ENCODE measurements at places on chromosomes 13 and 19. TPM values are rescaled to one million over a fixed set of nuclear protein-coding genes. Genes with fewer than 3 reads are reported as not detected.

TPTE2 gene
- not detected for total RNA-seq

IGSF23 gene
- total RNA-seq = 0.33 TPM

ZGLP1 gene
- 0.66 TPM for total RNA-seq

SIX5 gene
- 11.6 TPM for total RNA-seq

TJP3 gene
- total RNA-seq = not detected

SSC5D gene
- total RNA-seq = 19.3 TPM

KLF5 gene
- 0.83 TPM for total RNA-seq

CEACAM20 gene
- not detected for total RNA-seq

ATP4A gene
- total RNA-seq = not detected

FREM2 gene
- total RNA-seq = under 0.01 TPM

NDFIP2 gene
- 35.2 TPM for total RNA-seq

BORA gene
- total RNA-seq = 4.8 TPM

MYH14 gene
- total RNA-seq = not detected

GPR4 gene
- total RNA-seq = not detected

ZNF625 gene
- 7.7 TPM for total RNA-seq

TPRX2 gene
- not detected for total RNA-seq

ATXN8OS gene
- not detected for total RNA-seq

REEP6 gene
- 1.3 TPM for total RNA-seq

MBD3L3 gene
- total RNA-seq = not detected

ICAM1 gene
- 15.9 TPM for total RNA-seq

PSG11 gene
- total RNA-seq = not detected

SIRT6 gene
- total RNA-seq = 9.2 TPM

KLC3 gene
- 0.17 TPM for total RNA-seq

SH2D3A gene
- not detected for total RNA-seq

COL5A3 gene
- 0.77 TPM for total RNA-seq

SBK3 gene
- 0.66 TPM for total RNA-seq

CD33 gene
- not detected for total RNA-seq

TMC4 gene
- total RNA-seq = 0.26 TPM

RASAL3 gene
- total RNA-seq = not detected

FCAR gene
- not detected for total RNA-seq

PABPC3 gene
- total RNA-seq = 0.17 TPM

BSPH1 gene
- total RNA-seq = not detected

CA11 gene
- 2.3 TPM for total RNA-seq

ICAM4 gene
- total RNA-seq = 1.8 TPM

ZNF628 gene
- 0.77 TPM for total RNA-seq

KDELR1 gene
- 59.0 TPM for total RNA-seq

PEAK3 gene
- not detected for total RNA-seq

LRRC8E gene
- total RNA-seq = 2.6 TPM

ZNF296 gene
- not detected for total RNA-seq

CYP2B6 gene
- not detected for total RNA-seq

RFXAP gene
- total RNA-seq = 1.8 TPM

FGF21 gene
- not detected for total RNA-seq

OR4F17 gene
- not detected for total RNA-seq

RAB3A gene
- total RNA-seq = 2.0 TPM

TEAD2 gene
- 19.2 TPM for total RNA-seq

LPAR2 gene
- total RNA-seq = 1.0 TPM

FFAR3 gene
- total RNA-seq = not detected

ZNF626 gene
- total RNA-seq = 18.7 TPM

CERS1 gene
- 1.5 TPM for total RNA-seq

All from fibroblast of lung (primary cell).